ENCODE measurements at places on chromosomes 3 and 15. TPM values are rescaled to one million over a fixed set of nuclear protein-coding genes. Genes with fewer than 3 reads are reported as not detected.

DNA sequence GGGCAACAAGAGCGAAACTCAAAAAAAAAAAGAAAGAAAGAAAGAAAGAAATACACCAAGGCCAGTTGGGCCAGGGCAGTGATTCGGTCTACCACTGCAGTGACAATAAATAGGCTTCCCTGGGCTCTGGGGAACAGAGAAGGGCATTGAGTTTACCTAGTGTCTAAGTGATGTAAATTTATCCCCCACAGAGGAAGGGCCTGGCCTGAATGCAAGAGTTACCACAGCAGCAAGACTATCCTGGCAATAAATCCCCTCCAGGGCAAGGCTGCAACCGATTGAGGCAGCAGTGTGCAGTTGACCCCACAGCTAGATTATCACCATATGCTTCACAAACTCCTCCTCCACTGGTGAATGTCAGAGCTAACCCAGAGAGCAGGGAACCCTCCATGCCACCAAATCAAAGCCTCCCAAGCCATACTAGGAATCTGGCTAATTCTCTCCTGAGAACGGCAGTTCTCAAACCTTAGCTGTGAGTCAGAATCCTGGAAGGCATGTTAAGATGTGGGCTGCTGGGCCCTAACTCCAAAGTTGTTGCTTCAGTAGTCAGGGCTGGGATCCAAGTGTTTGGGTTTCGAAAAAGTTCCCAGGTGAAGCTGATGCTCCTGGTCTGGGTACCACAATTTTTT lies 64.3 kb upstream of the GATM start:
- DNase-seq, result peak; percentile 42

GRCh38 chr3:177824190-177824786 lies 627.0 kb upstream of the TBL1XR1 start:
- DNase-seq, result no peak

Gene UQCRC1
- 174 TPM for polyA plus RNA-seq

DNA sequence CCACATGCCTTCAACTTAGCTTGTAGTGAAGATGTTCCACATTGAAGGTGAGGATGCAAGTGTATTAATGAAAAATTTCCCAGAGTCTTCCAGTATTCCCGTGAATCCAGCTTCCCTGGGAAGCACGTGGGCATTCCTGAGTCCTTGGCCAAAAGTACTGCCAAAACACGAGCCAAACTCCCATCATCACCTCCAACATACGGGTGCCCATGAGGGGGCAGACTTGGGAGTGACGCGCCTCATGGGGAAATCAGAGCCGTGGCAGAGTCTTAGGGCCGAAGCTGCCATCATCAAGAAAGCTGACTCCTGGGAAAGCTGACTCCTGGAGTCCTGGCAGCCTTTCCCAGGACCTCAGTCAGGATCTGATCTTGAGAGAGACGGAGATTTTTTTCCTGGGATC lies 20.1 kb upstream of the TM2D3 start:
- DNase-seq, result no peak

Gene FAH
- polyA plus RNA-seq, result 10.8 TPM
